ENCODE measurements at places on chromosomes 1 and 21. TPM values are rescaled to one million over a fixed set of nuclear protein-coding genes. Genes with fewer than 3 reads are reported as not detected.

The SHE gene
- under 0.01 TPM for total RNA-seq

The ST6GALNAC5 gene
- total RNA-seq, result 0.39 TPM

The RBM11 gene
- not detected for total RNA-seq

The RYR2 gene
- not detected for total RNA-seq

The RNF186 gene
- total RNA-seq, result not detected

The HPCAL4 gene
- not detected for total RNA-seq

The KCNK2 gene
- 8.6 TPM for total RNA-seq

The HEYL gene
- not detected for total RNA-seq

The INAVA gene
- not detected for total RNA-seq

The FAM177B gene
- total RNA-seq, result not detected

The ALX3 gene
- not detected for total RNA-seq

The HDAC1 gene
- 32.3 TPM for total RNA-seq

The OR2M3 gene
- not detected for total RNA-seq

The DMBX1 gene
- not detected for total RNA-seq

The PPM1J gene
- 1.1 TPM for total RNA-seq
